Right renal pelvis (tissue), 4 donors: ENCODE measurements at places on chromosomes 4 and X. TPM values are rescaled to one million over a fixed set of nuclear protein-coding genes. Genes with fewer than 3 reads are reported as not detected.

DNA sequence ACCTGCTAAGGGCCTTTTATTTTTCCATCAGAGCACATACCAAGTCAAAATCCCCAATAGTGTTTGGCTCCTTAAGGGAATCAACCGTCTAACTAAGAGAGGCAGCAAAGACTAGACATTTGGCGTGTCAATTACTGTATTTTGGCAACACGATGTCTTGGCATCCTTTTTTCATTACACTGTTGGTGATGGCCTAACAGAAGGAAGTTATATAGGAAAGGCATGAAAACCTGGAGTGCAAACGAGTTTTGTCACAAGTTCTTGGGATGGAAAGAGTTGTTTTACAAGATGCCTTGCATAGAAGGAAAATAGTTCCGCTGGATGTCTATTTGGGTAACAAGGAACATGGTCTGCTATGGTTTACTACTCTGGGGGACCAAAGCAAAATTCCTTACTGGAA is 119.2 kb upstream of the TTC29 start:
- no peak for DNase-seq

PAGE2 gene
- polyA plus RNA-seq, result not detected

DNA sequence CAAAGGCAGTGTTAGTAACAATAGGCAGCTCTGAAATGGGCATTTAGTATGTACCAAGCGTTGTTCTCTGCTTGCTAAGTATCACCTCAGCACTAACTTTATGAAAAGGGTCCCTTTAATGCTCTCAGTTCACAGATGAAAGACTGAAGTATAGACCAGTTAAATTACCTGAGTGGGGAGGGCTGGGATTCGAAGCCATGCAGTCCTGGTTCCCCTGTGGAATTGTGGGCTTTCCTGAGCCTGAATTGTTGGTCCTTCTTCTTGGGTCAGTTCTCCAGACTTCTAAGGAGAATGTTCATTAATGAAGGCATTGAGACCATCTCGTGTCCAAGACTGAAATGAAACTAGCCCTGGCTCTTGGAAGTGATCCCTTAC is 7.7 kb upstream of the PRDM8 start:
- no peak for DNase-seq

DNA sequence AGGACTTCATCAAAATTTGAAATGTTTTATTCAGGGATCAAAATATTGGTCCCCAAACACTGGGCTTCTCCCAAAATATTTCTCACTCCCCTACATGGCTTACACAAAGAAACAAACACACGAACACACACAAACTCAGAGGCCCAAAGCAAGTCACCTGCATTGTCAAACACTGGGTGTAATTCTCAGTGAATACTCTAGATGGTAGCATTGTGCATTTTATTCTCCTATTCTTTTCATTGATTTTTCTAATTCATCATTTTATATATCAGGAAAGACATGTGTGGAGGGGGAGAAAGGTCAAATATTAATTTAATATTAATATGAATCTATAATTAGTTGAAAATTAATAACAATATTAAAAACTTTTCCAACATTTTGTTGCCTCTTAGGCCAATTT is 72.3 kb upstream of the TNMD start:
- no peak for DNase-seq

TMPRSS11D gene
- not detected for polyA plus RNA-seq

AMBN gene
- 1.6 TPM for polyA plus RNA-seq

DNA sequence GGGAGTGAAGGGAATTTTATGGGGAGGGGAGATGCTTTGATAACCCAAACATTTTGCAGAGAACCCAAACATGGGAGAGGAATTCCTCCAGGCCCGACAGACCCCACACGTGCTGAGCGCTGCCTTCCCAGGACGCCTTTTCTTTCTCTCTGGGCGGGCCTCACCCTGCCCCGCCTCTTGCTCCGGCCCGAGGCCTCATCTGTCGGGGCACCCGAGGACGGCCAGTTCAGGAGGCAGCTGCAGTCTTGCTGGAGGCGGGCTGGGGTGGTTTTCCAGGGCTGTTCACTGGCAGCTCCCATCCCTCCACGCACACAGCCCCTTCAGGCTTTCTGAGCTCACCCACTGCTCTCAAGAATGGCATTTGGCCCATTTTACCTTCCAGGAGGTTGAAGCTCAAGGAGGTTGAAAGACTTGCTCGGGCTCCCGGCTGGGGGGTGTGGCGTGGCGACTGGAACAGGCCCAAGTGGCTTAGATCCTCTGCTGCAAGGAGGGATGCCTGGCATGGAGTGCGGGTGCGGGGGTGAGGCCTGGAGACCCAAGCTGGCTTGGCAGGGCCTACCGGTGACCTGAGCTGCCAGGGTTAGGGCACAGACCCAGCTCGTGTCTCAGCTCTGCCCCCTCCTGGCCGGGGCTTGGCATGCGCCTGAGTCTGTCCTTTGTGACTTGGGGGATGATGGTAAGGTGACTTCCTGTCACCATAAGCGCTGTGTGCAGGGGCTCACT is 99.2 kb downstream of the PSAPL1 start:
- DNase-seq, result no peak

DNA sequence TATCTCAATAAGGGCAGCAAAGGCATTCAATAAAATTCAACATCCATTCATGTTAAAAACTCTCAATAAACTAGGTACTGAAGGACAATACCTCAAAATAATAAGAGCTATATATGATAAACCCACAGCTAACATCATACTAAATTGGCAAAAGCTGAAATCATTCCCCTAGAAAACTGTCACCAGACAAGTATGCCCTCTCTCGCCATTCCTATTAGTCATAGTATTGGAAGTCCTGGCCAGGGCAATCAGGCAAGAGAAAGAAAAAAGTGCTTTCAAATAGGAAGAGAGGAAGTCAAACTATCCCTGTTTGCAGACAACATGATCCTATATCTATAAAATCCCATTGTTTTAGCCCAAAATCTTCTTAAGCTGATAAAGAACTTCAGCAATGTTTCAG is 116.8 kb downstream of the TENT5D start:
- DNase-seq, result no peak

DNA sequence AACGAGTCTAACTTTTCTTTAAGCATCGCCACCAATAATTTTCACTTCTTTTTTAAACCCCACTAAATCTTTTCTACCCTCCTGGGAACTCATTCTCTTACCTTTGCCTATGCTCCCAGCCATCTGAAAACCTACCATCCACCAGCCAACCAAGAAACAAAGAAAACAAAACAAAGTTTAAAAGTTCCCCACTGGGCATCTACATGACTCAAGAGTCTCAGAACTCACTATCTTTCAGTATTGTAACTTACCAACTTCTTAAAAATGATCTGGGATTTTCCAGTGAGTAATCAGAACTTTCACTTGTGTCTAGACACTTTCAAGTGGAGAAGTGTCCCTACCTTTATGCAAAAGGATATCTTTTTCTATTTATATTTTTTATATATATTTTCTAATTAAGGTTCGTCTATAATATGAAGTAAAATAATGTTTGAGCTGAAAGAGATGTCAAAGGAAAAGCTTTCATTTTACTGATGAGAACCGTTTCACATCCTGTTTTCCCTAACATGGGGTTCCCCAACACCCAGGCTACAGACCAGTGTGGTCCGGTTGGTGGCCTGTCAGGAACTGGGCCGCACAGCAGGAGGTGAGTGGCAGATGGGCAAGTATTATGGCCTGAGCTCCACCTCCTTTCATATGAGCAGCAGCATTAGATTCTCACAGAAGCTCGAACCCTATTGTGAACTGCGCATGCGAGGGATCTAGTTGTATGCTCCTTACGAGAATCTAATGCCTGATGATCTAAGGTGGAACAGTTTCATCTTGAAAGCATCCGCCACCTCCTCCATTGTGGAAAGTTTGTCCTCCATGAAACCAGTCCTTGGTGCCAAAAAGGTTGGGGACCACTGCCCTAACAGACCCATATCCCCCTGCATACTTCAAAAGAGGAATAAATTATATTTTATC is 9.8 kb upstream of the TIGD2 start:
- DNase-seq, result no peak

HSFX3 gene
- not detected for polyA plus RNA-seq

DNA sequence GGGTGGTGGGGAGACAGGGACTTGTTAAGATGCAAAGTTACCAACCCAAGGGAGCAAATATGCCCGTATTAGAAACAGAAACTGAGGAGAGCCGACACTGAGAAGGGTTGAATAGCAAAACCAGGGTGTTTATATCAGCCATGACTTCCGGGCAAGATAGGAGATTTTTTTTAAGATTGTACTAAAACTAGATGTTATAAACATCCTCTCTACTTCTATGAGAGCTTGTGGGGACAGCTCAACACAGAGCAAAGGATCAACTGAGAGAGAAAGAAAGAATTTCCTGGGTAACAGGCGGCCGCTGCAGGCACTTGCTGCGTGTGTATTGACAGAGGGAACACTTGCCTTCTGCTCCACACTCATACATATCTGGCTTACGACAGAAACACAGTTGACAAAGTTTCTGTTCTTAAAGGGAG is 49.1 kb upstream of the FBXW7 start:
- DNase-seq, result no peak

DNA sequence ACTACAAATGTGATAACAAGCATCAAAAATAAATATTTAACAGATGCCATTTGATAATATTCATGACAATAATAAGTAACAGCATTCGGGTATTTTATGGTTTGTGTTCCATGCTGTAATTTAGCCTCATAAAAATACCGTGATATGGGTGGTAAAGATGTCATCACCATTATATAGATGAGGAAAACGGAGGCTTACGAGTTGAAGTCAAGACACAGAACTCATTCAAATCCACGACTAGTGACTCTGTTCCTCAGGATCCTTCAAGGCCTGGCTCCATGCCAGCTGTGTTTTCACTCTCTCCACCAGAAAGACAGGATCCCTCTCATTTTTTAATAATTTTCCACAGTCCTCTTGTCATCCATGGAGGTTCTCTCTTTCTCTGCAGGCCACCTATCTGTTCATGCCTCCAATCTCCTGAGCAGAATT is 94.5 kb downstream of the APBB2 start:
- DNase-seq, result no peak

IL1RAPL2 gene
- polyA plus RNA-seq, result 0.83 TPM

DNA sequence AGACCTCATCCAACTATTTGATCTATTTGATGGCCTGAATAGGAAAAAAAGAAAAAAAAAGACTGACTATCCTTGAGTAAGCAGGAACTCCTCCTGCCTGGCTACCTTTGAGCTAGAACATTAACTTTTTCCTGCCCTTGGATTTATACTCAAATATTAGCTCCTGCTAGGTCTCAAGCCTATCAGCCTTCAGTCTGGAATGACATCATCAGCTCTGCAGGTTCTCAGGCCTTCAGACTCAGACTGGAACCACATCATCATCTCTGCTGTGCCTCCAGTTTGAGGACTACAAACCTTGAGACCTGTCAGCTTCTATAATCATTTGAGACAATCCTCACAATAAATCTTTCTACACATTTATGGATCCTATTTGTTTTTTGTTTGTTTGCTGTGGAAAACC is 754.0 kb upstream of the SLIT2 start:
- no peak for DNase-seq

DNA sequence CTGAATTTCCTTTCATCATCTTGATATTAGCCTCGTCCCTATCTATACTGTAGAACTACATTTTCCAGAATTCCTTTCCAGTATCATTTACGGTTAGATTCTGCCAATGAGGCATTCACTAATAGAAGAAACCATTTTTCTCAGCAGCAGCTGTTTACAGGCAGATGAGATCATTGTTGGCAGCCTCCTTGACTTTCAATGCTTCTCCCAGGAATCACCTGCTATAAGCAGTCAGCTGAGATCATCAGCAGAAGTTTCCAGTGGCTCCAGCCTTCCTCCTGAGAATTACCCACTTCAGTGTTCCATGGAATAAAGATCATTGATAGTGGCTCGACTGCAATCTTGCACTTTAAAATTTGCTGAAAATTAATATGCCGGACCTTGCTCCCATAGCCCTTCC is 157.3 kb upstream of the TET2 start:
- DNase-seq, result no peak

- no peak for DNase-seq
These were observed 2.6 kb upstream of the ATP6AP2 start for GRCh38 chrX:40578039-40578695.

DNA sequence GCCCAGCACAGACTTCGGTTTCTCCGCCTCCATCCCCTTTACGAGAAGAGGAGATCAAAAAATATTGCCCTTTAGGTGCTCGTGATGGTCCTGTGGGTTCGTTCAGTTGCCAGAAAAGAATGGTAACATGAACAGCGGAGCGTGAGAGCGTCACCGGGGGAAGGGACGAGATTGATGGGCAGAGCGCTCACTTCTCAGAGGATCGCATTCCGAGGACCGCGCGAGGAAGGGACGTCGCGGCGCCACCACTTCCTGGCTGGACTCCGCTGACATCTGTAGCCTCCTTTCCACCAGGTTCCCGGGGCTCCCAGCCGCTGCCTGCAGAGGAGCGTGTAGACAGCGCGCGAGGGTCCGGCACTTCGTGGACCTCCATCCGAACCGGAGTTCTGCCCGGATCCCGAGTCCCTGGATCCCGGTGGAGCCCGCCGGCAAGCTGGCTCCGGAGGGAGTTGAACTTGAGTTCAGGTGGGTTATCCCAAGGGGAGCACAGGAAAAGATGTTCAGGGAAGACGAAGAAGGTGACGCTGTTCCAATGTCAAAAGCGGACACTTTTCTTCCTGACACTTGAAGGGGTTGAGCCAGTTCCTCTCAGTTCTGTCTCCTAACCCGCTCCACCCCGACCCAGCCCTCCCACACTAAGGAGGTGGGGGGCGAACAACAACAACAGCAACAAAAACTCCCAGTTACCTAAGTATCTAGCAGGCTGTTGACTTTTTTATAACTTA is 484 bp downstream of the GALNTL6 start:
- peak; percentile 23 for DNase-seq

GRCh38 chr4:40121515-40121914 is 64.9 kb downstream of the N4BP2 start:
- DNase-seq, result no peak

DNA sequence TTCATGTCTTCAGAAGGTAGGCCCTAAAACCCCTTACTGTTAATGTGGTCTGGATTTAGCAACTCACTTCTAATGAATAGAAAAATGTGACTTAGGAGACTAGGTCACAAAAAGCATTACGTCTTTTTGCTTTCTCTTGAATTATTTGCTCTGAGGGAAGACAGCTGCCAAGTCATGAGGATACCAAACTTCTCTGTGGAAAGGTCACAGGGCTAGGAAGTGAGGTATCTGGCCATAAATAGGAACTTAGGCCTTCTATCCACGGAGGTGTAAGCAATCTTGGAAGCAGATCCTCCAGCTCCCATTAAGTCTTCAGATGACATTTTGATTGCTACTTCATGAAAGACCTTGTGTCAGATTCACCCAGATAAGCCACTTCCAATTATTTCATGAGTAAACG is 120.6 kb downstream of the JADE1 start:
- no peak for DNase-seq

- no peak for DNase-seq
These were observed 45.2 kb downstream of the CXXC4 start for GRCh38 chr4:104449537-104449936.

DNA sequence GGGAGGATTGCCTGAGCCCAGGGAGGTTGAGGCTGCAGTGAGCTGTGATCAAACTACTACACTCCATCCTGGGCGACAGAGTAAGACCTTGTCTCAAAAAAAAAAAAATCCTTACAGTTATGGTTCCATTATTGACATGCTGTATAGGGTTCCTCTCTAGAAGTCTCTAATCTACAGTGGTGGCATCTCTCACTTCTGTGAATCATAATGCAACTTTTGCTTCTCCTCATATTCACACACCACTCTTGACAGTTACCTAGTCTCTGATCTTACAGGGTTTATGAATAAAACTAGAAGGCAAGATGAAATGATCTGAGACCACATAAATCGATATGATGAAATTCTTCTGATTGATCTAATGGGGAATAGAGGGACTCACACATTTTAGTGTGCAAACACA is 40.6 kb downstream of the DOCK11 start:
- no peak for DNase-seq

- DNase-seq, result no peak
These were observed 532 bp downstream of the ZNF827 start for GRCh38 chr4:145937971-145938611.

GRCh38 chrX:3815896-3816664 is 102.6 kb upstream of the PRKX start:
- no peak for DNase-seq
